ENCODE measurements at places on chromosomes 12 and 14.

DNA sequence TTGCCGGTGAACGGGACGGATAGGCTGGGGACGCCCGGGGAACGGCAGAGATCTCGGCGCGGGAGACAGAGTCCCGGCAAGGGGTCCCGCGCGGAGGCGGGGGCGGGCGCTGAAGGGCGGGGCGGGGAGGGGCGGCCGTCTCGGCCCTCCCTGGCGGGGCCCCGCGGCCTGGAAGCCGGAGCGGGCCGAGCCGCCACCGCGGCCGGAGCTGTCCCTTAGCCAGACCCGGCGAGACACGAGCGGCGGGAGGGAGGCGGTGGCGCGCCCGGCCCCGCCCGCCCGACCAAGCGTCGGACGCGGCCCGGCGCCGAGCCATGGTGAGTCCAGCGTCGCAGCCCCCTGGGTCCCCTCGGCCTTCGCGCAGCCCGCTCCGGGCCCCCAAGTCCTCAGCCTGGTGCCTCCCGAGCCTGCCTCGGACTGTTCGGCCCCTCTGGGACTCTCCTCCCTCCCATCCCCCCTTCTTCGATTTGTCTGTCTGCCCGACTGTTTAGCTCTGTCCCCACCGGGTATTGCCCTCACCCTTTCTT is at the start of gene ARHGEF40:
Gene ARHGEF40 (plus strand): TSS at position 222 of the 527 bp plus-strand sequence. CDS start 93 bp downstream, at position 315.
- DNase-seq, result peak; percentile 54

GRCh38 chr12:12725956-12726554 is 8.9 kb downstream of the CDKN1B start:
- DNase-seq, result no peak

DNA sequence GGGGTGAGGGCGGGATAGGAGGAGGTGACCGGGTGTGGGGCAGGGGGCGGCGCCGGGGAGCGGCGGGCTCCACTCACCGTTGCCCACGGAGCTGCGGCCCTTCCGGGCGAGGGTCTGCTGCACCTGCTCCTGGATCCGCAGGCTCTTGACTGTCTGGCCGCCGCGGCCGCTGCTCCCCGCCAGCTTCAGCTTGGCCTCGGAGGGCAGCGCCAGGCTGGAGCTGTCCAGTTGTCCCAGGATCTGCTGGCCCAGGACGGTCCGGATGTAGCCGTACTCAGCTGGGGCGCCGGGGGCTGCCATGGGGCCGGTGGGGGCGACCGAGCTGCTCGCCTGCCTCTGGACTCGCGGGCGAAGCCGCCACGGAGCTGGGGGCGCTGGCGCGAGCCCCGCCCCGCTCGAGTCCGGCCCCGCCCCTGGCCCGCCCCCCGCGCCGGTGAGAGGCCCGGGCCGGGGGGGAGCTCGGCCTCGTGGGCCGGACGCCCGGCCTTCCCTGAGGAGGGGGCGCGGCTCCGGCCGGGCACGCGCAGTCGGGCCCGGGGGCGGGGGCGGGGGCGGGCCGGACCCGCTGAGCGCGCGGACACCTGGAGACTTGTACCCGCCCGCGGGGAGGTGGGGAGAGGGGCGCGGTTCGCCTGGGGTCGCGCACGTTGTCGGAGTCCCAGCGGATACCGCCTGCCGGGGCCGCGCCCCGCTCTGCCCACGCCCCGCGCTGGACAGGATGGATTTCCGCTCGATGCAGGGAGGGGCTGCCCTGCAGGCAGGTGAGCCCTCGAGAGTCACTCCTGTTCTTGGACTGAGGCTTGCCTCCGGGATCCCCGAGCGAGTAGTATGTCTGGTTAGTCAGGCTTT is at the start of gene PKP2:
Gene PKP2 (minus strand): TSS at position 346 of the 849 bp plus-strand sequence. CDS start 46 bp downstream, at position 300.
- DNase-seq, result peak; percentile 67

- no peak for DNase-seq
These were observed 101.8 kb downstream of the SCARB1 start for GRCh38 chr12:124761871-124762270.

- DNase-seq, result no peak
These were observed 867 bp downstream of the C12orf42 start for GRCh38 chr12:103494734-103495468.

GRCh38 chr14:21070610-21071224 is 613 bp downstream of the ARHGEF40 start:
- peak; percentile 48 for DNase-seq

DNA sequence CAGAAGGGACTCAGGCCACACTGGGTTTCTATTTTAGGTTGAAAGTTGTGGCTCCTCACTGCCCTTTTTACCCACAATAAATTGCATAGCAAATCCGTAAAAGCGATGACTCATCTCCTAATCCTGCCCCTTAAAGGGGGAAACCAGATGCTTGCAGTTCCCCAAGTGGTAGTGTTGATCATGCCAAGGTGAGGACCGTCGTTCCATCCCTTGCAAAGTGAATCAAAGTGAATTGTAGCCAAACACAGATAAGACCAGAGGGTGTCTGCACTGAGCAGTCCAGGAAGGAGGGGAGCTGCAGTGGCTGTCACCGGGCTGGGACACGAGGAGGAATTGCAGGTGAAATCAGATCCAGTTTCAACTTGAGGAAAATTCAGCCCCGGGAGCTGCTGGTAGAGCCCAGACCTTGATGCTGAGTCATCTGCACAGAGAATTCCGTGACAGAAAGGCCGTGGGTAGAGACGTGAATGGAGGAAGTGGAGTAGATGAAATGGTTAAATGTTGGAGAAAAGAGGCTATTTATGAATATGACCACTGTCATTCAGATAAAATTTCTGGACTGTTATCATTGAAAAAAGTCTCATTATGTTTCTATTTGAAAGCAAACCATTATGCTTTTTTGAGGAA is 44.2 kb upstream of the MMP17 start:
- DNase-seq, result peak; percentile 62

DNA sequence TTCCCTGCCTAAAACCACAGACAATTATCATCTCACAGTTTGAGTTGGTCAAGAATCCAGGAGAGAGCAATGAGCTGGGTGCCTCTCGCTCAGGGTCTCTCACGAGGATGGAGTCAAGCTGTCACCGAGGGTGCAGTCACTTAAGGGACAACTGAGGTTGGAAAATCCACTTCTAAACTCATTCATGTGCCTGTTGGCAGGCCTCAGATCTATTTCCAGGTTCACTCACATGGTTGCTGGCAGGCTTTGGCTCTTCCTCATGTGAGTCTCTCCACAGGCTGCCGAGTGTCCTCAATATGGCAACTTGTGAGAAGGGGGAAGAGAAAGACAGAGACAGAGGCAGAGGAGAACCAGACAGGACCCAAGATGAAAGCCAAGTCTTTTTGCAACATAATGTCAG is 10.5 kb upstream of the OR10P1 start:
- no peak for DNase-seq

DNA sequence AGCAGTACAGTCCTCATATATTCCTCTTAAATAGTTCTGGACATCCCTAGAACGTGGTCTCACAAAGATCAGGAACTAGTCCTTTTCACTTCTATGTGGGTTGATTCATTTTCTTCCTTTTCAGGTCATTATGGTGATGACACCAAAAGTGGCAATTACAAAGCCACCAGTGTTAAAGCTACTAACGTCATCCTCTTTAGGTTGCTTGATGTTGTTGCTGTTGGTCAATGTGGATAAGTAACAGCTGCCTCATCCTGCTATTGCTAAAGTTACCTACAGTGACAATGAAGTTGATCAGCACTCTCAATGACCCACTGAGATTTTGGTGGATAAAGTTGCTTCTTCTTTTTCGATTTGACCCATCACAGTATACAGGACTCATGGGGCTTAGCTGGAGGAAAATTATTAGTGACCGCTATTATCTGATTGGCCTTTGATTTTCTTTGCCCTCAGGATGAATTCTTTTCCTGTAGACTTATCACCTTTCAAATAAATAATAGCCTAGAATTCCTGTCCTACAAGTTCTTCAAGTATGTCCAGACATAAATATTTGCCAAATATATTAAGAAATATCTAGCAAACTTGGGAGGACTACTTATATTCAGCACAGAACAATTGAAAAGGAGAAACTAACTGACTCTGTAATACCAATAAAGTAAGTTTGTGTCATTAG is 54.0 kb upstream of the ATP2B1 start:
- no peak for DNase-seq

GRCh38 chr14:104112609-104113571 is 25.5 kb upstream of the KIF26A start:
- no peak for DNase-seq

GRCh38 chr12:39773266-39773665 is 153.7 kb upstream of the ABCD2 start:
- DNase-seq, result no peak

DNA sequence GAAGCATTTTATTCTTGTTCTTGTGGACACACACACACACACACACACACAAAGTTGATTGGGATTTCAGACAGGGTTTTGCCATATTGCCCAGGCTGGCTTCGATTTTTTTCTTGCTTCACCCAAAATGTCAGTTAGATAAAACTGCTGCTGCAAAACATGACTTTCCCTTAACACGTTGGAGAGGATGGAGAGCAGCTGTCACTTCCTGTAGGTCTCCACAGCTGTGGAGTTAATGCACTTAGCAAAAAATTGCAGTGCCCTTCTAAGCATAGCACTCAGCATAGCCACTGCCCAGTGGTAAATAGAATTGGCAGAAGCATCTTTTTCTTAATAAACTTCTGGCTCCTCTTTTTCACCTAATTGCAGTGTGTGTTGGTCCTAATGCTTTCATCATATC is 54.5 kb downstream of the PDZRN4 start:
- DNase-seq, result no peak

DNA sequence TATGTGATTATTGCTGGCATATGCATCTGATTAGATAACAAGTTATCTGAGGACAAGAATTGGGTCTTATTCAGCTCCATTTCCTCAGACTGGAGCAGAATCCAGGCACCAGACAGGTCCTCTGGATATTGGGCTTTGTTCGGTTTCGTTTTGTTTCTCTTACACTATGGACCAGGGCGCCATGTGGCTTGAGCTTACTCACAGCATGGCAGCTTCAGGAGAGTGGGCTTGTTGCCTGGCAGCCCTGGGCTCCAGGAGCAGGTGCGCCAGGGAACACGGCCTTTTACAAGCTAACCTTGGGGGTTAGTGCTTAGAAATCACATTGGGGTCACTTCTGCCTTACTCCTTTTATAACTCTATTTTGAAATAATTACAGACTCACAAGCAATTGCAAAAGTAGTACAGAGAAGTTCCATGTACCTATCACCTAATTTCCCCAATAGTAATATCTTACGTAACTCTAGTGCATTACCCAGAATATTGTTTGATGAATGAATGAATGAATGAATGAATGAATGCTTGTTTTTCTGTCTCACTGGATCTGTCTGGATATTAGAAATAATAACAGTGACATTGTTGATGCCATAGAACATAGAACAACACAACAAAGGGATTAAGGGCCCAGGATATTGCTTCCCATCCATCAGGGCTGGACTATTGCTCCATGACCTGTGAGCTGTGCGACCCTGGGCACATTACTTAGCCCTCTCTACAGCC is 39.0 kb downstream of the CMKLR1 start:
- DNase-seq, result no peak

- peak; percentile 35 for DNase-seq
These were observed 622 bp downstream of the TECPR2 start for GRCh38 chr14:102363182-102363943.

DNA sequence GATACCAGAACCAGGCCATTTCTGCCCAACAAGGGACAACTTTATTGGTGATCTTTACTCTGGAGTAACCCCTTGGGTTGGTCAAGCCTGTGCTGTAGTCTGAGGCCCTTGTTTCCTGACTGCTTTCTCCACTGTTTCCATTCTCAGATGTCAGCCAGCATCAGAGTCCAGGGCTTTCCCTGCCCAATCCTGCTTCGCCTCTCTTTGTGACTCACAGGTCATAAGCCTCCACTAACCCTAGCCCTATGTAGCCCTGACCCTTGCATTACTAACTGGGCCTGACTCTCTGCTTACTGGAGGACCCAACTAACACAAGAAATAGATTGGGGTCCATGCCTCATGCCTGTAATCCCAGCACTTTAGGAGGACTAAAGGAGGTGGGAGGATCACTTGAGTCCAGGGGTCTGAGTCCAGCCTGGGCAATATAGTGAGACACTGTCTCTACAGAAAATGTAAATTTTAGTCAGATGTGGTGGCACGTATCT is 8.6 kb upstream of the SNRNP35 start:
- DNase-seq, result no peak

- peak; percentile 53 for DNase-seq
These were observed 792 bp upstream of the CHD4 start for GRCh38 chr12:6607751-6608591.

- peak; percentile 29 for DNase-seq
These were observed 33.5 kb downstream of the DAD1 start for GRCh38 chr14:22555384-22556011.

DNA sequence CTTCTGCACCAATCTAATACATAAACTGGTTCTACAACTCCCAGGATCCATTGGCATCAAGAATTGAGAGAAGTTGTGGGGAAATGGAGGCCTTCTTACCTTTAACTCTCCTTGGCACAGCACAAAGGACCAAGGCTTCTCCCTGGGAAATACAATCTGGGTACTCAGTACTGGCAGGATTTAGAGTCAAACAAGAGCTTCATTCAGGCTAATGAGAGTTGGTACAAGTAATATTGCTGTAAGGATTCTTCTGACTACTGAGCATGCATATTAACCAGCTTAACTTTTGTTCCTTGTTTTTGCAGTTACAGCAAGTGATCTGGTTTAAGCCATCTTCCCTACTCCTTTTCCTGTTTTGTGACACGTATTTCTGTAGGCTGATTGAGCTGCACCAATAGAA is 76.2 kb upstream of the FERMT2 start:
- DNase-seq, result no peak

DNA sequence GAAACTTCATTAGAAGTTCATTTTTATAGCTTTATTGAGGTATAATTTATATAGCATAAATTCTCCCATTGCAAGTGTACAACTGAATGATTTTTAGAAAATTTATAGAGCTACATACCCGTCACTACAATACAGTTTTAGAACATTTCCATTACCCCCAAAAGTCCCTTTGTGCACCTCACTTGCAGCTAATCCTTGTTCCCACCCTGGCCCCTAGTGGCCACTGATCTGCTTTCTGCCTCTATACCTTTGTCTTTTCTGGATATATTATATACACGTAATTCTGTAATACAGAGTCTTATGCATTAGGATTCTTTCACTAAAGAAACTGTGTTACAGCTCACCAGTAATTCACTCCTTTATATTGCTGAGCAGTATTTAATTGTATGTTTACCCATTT is 145.1 kb upstream of the DIO2 start:
- peak; percentile 44 for DNase-seq

DNA sequence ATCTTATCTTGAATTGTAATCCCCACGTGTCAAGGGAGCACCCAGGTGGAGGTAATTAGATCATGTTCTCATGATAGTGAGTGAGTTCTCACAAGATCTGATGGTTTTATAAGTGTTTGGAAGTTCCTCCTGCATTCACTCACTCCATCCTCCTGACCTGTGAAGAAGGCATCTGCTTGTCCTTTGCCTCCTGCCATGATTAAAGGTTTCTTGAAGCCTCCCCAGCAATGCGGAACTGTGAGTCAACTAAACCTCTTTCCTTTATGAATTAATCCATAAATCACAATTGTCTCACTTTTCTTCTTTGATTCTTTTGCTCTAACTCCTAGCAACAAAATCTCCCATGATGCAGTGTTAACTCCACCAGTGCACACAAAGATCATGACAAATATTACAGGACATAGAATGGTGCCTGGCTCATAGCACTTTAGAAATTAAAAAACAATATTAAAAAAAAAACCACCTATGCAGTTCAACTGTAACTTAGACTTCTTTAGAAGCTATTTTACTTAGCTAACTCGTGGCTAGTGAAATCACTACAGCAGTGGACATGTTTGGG is 37.6 kb upstream of the MGAT4C start:
- no peak for DNase-seq
